ENCODE measurements at places on chromosomes 4 and X. TPM values are rescaled to one million over a fixed set of nuclear protein-coding genes. Genes with fewer than 3 reads are reported as not detected.

Gene UBE2K
- total RNA-seq = 16.8 TPM

DNA sequence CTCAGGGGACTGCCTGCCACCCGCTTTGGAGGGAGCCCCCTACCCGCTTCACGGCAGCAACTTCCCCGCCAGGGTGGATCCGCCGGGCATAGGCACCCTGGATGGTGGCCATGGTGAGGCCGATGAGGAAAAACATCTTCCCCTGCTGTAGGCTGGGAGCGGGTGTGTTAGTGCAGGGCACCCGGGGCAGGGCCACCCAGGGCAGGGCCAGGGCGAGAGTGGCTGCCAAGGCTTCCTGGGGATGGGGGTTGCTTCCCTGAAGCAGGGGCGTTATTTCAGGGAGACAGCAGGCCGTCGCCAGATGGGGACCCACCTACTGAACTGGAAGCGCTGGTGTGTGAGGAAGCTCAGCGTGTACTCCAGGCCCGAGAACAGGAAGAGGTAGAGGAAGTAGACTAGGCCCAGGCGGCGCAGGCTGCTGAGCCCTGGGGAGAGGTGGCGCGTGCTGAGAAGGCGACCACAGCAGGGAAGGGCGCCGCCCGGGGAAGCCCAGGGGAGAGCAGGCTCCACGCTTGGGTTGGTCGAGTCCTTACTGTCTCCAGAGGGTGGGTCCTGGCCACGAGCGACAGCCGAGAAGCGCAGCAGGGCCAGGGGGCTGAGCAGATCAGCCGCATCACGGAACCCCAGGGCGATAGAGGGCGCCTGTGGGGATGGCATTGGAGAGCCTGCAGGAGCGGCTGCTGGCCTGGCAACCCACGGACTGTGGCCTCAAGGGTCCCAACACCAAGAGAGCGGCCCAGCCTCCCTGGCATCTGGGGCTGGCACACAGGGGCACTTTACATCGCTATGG lies 31.5 kb downstream of the NOP14 start:
- DNase-seq = no peak

DNA sequence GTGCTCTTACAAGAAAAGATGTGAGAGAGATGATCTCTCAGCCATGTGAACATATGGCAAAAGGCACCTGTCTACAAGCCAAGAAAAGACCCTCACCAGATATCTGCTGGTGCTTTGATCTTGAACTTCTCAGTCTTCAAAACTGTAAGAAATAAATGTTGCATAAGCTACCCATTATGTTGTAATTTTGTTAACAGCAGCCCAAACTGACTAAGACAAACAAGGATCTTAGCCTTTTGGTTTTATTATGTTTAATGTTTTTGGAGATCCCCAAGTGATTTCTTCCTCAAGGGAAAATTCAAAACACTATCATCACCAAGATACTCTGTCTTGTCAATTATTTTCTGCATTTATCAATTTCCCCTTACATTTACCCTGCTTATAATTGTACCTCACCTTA lies 21.8 kb upstream of the CCNI start:
- DNase-seq = no peak

DNA sequence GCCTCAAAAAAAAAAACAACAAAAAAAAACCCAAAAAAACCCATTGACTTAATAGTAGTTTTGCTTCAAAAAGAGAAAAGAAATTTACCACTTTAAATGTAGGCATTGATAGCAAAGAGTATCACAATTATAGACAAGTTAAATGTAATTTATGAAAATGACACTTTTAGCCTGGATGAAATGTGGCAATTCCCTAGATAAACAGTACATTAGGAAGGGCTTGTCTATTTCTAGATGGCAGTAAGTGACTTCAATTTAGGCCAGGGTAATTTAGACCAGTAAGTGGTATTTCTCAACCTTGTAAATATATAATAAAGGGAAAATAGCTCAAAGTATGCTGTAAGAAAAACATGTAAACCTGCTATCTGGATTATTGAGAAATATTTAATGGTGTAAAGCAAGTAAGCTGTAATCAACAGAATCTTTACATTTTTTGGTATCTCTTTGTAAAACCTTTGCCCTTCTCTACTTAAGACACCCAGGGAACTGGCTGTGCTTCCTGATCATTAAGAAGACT lies 103.7 kb upstream of the RAPGEF2 start:
- DNase-seq = no peak
